Epithelial cell of prostate (primary cell): ENCODE measurements at places on chromosomes 3 and 15.

- DNase-seq: no peak
Observed at GRCh38 chr15:85771271-85771670, 23.5 kb downstream of the KLHL25 start.

GRCh38 chr3:126745760-126746394, 41.8 kb downstream of the CHCHD6 start:
- DNase-seq: no peak

GRCh38 chr3:4397466-4397865, 69.6 kb downstream of the SUMF1 start:
- no peak for DNase-seq

DNA sequence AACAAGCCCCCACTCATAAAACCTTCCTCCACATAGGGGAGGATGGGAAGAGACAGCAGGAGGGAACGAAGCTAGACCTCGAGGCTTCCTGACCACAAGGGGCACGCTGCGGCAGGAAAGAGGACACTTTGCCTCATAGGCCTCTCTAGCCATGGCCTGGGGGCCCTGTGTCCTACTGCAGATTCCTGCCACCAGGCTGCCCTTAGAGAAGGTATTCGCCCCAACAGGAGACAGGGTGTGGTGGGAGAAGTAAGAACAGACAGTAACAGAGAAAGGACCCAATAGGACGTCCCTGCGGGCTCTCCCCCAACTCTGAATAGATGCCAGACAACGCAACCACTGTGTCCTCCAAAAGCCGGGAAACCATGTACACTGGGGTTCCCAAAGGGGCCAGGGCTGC, 36.8 kb downstream of the ADCY5 start:
- DNase-seq: no peak

DNA sequence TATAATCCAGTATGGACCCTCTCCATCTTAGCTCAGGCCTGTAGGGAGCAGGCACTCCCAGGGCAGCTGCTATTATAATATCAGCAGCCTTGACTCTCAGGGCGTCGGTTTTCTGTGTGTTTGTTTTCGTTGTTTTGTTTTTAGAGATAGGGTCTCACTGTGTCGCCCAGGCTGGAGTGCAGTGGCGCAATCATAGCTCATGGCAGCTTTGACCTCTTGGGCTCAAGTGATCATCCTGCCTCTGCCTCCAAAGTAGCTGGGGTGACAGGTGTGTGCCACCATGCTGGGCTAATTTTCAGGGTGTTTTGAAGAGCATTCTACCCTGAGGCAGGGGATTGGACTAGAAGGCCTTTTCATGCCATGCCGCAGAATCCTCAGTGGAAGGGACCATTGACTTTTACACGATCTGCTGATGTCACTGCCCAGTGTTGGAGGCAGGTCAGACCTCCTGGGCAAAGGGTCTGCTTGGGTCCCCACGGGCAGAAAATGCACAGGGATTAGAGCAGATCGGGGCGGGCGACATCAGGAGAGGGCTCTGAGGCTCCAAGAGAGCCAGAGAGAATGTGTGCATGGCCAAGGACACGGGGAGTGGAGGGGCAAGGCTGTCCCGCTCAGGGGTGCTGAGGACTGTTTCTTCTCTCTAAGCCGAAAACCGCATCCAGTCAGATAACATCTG, 7.8 kb downstream of the MELTF start:
- no peak for DNase-seq

DNA sequence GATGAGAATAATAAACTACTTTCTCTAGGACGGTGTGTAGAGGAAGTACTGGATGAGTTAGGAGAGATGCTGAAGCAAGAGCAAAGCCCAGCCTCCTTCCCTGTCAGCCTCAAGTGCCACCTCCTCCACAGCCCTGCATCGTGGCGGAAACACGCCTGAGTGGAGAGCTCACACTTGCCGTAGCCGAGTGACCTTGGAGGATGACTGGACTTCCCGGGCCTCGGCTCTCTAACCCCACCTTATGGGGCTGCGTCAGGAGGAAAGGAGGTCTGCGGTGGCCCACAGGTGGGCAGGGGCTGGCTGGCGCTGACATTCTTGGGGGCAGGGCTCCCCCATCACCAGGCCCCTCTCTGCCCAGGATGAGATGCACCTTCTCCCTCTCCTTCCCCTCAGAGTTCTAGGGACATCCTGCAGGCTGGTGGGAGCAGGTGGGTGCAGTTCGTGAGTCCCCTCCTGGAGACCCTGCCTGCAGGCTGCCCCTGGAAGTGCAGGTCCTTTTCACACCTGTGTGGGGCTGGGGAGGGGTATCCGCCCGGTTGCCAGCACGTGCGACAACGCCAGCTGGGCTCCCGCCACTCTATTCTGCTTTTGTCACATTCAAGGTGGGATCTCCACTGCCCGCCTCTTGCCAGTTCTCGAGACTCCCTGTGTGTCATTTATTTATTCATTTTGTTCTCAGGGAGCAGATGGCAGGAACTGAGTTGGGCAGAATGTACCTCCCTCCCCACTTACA, 175.2 kb downstream of the MEGF11 start:
- no peak for DNase-seq

- DNase-seq: no peak
Observed at GRCh38 chr3:20055020-20055775, 15.0 kb downstream of the KAT2B start.

GRCh38 chr3:177329854-177330253, 132.6 kb upstream of the TBL1XR1 start:
- DNase-seq: no peak

DNA sequence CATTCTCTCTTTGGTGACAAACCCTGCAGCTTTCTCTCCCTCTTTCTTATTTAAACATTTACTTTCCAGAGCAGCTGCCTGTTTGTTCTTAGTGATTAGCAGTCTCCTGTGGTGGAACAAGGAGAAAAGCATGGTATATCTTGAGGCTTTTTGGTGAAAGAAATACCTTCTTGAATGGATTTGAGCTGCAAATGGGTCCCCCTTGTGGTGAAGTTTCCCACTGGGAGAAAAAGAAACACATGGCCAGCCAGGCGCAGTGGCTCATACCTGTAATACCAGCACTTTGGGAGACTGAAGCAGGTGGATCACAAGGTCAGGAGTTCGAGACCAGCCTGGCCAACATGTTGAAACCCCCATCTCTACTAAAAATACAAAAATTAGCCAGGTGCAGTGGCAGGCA, 48.3 kb upstream of the ACP3 start:
- no peak for DNase-seq

DNA sequence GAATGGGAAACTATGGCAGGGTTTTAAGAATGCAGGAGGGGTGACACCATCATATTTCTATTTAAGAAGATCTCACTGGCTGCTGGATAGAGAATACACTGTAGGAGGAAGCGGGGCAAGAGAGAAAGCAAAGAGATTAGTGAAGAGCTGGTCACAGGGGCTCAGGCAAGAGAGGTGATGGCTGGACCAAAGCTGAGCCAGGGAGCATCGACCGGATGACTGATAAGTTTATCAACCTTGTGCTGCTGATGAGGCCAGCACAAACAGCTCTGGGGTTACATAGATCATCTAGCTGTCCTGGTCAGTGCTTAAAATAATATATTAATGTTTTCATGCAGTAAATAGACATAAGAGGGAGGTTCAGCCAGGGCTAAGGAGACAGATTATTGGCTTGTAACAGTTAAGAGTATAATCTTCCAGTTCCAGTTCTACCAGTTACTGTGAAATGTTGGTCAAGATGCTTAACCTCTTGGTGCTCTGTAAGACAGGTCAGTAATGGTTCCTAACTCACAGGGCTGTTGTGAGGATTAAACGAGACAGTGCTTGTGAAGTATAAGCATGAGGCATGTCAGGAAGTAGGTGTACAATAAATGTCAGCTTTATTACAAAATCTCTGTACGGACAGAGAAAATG, 201.0 kb upstream of the FEZF2 start:
- no peak for DNase-seq
